ENCODE measurements at places on chromosomes 7 and 10. TPM values are rescaled to one million over a fixed set of nuclear protein-coding genes. Genes with fewer than 3 reads are reported as not detected.

Gene MYH16
- not detected for total RNA-seq

Gene SPDYE9
- not detected for total RNA-seq

Gene LEP
- total RNA-seq = not detected

Gene NEBL
- under 0.01 TPM for total RNA-seq

Gene TAF6
- total RNA-seq = 54.3 TPM
